ENCODE measurements at places on chromosomes 3 and 15. TPM values are rescaled to one million over a fixed set of nuclear protein-coding genes. Genes with fewer than 3 reads are reported as not detected.

GRCh38 chr15:88918738-88919137, 5.6 kb upstream of the MFGE8 start:
- no peak for DNase-seq

DNA sequence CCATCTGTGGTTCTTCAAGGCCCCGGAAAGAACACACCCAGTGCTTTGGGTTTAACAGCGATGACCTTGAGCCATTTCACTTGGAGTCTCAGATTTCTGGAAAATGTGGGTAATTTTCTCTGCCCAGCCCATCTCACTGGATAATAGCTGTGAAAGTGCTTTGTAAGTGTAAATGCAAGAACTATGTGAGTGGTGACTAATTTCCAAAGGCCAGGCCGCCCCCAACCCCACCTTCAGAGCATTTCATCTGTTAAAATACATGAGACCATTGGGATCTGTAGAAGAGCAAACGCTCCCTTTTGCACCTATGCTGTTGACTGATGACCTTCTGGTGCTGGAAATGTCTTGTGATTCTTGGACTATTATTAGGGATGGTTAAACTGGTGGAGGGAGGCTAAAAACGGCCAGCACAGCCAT, 196.8 kb upstream of the LPP start:
- DNase-seq, result no peak

The GOLGA6A gene
- total RNA-seq, result under 0.01 TPM

The SLC12A1 gene
- not detected for total RNA-seq

The BCL6 gene
- 19.7 TPM for total RNA-seq

Data from hematopoietic multipotent progenitor cell (in vitro differentiated cells).